ENCODE measurements at places on chromosomes 7 and 10. TPM values are rescaled to one million over a fixed set of nuclear protein-coding genes. Genes with fewer than 3 reads are reported as not detected.
A peak's percentile ranks its signal among the peaks of the same experiment; 100 is the strongest.

PCGF5 gene
- 28.8 TPM for total RNA-seq

SPDYE5 gene
- total RNA-seq = not detected

SFTPA2 gene
- not detected for total RNA-seq

IFIT1B gene
- not detected for total RNA-seq

FEZF1 gene
- not detected for total RNA-seq

IGF2BP3 gene
- total RNA-seq = 80.7 TPM

GIGYF1 gene
- total RNA-seq = 9.2 TPM

ENO4 gene
- total RNA-seq = 0.69 TPM

PON1 gene
- total RNA-seq = not detected

PLA2G12B gene
- not detected for total RNA-seq

GRCh38 chr7:2445898-2446555 is 30.2 kb downstream of the GRIFIN start:
- DNase-seq = no peak

DNA sequence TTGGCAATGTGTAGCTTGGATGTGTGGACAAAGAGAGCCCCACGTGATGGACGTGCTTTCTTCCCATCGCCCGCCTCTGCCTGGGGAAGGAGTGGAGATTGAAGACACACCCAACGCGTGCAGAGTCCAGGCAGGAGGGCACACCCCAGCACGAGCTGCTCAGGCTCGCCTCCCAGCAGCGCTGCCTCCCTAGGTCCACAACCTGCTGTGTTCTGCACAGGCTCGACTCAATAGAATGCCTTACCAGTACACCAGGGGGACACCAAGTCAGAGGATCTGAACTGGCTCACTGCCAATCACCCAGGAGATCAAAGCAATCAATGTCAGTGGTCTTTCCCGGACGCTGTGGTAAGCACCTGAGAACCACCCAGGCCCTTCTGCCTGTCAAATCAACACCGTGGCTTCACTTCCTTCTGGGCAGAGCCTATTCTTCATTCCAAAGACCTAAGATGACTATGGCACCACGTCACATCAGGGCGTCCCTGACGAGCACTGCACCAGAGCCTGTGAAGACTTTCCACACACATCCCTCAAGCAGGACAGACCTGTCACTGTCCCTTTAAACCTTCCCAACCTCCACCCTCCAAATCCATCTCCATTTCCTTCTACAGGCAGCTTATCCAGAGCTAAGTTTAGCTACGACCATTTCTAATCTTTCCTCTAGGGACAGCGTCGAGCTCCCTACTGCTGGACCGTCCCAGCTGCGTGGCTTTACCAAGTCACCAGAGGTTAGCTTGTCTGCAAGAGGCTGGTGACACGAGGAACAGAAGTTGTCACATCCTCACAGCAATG is 72.3 kb downstream of the AMZ1 start:
- DNase-seq = peak; percentile 28

DNA sequence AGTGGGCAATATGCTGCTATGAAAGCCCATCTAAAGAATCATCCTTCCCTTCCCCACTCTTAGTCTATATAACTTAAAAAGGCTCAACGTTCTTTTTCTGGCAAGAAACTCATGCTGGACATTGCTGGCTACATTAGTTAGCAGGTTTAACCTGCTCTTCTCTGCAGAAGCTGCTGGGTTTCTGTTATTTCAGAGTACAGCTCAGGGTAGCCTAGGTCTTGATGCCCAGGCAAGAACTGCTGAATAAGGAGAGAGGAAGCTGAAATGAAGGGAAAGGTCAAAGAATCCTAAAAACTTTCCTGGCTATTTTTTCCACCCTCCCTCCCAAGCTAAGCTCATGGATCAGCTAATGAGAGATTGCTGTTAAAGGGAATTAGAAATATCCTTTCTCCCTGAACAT is 79.4 kb downstream of the ANKIB1 start:
- no peak for DNase-seq

DNA sequence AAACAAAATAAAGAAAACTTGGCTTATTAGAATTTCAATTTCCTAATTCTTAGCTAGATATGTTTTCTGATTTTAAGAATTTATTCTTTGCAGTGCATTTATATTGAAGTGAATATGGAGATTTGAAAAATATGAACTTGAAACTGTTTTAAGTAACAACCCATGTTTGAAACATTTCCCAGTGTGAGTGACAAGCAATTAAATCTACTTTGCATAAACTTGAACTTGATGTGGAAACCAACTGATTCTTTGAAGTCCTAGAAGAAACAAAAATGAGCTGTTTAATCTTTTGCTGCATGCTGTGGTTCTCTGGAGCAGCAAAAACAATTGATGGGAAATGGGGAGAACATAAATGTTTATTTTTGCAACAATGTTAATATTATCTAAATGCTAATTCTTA is 430.2 kb downstream of the ARL4A start:
- no peak for DNase-seq

- no peak for DNase-seq
Measured at GRCh38 chr10:90913774-90914420, 7.0 kb downstream of the ANKRD1 start.

GRCh38 chr7:129308047-129308446 is 83.2 kb downstream of the AHCYL2 start:
- DNase-seq = peak; percentile 32

DNA sequence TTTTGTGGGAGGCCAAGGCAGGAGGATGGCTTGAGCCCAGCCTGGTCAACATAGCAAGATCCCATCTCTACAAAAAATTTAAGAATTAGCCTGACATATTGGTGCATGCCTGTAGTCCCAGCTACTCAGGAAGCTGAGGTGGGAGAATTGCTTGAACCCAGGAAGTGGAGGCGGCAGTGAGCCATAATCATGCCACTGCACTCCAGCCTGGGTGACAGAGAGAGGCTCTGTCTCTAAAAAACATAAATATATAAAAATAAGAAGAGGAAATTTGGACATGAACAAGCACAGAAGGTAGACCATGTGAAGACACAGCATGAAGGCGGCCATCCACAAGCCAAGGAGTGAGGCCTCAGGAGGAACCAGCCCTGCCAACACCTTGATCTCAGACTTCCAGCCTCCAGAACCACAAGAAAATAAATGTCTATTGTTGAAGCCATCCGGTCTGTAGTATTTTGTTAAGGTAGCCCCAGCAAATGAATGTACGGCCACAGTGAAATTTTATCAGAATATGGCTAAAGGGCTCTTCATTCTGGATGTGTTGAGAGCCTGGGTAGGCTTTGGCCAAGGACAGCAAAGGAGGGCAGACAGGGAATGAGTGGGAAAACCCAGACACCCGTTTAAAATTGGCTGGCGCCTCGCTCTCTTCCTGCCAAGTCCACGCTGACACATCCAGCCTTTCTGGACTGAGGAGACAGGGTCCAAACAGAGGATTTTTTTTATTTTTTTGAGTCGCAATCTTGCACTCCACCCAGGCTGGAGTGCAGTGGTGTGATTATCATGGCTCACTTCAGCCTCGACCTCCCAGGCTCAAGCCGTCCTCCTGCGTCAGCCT is 12.9 kb upstream of the GRID2IP start:
- DNase-seq = peak; percentile 87

- no peak for DNase-seq
Measured at GRCh38 chr10:88416801-88417200, 166.3 kb downstream of the RNLS start.

GRCh38 chr7:121049897-121050296 is 61.4 kb downstream of the CPED1 start:
- no peak for DNase-seq

GRCh38 chr7:131161103-131161502 is 166.6 kb upstream of the MKLN1 start:
- no peak for DNase-seq

GRCh38 chr10:132749371-132749795 is 36.6 kb downstream of the NKX6-2 start:
- no peak for DNase-seq

GRCh38 chr7:37315772-37316715 is 132.6 kb downstream of the ELMO1 start:
- DNase-seq = no peak

- DNase-seq = no peak
Measured at GRCh38 chr10:84193846-84194423, 402 bp upstream of the CDHR1 start.

DNA sequence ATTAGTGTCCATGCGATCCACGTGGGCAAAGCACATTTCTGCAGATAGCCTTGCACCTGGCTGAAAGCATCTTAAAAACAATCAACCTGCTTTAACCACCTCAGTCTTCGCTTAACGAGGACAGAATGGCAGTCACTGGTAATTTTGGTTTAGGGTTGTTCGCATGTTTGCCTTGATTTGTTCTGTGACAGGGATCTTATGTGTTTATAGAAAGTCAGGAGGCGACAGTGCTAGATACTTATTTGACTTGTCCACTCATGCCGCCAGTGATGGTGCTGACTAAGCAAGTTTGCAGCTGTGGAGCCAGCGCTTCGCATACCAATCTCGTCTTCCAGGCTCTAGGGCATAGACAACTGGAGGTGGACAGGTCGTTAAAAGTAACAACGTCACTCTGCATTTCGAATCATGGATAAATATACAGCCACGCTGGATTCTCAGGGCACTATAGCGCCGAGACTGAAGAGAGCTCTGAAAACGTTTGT is 1.2 kb upstream of the TMEM243 start:
- DNase-seq = peak; percentile 1

DNA sequence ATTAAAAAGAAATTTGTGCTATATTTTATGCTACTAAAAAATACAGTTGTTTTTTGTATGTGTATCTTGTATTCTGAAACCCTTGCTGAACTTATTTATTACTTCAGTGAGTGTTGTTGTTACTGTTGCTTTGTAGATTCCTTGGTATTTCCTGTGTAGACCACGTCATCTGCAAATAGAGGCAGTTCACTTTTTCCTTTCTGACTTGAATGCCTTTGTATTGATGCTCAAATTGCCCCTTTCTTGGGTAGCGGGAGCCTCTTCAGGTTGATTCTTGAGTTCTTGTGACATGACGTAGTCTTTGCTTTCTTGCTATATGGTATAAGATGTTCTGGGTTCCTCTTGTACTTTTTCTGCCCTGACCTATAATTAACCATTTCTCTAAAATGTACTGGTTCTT is 504.1 kb downstream of the SDK1 start:
- no peak for DNase-seq

DNA sequence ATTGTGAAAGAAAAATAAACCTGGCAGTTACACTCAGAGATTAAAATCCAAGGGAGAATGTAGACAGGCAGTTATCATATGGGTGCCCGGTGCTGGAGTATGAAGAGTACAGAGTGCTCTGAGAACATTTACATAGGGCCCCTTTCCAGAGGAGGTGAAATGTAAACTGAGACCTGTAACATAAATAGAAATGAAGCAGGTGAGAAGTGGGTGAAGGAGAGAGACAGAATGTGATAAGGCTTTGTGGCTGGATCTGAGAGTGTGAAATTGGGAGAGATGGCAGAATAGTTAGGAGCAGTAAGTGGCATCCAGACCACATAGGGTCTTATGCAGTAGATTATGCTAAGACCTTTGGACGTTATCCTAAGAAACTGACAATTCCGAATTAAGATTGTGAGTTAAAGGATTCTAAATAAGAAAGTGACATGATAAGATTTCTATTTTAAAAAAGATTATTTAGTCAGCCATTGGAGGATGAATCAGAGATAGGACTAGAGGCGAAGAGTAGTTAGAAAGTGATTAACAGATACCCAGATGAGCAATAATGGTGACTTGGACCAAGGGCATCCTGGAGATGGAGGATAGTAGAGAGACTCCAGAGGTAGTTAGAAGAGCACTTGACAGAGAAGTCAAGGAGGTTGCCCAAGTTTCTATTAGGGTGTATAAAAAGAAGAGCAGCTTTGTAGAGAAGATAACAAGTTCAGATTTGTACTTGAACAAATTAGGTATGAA is 36.7 kb downstream of the DNAH11 start:
- no peak for DNase-seq

DNA sequence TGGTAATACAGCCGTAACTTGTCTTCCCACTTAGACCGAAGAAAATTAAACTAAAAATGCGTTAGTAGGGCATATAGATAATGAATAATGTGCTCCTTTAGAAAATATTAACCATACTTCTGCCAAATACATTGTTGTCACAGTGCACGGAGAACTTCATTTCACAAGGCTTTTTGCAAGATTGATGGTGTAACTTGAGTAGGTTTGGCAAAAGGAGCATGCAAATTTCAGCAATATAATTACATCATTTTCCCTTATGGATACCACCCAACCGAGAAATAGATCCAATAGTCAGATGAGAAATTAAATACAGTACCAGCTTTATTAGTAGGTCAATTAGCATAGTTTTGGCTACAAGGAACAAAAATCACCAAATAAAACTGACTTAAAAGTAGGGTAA is 792.6 kb upstream of the C7orf33 start:
- no peak for DNase-seq

DNA sequence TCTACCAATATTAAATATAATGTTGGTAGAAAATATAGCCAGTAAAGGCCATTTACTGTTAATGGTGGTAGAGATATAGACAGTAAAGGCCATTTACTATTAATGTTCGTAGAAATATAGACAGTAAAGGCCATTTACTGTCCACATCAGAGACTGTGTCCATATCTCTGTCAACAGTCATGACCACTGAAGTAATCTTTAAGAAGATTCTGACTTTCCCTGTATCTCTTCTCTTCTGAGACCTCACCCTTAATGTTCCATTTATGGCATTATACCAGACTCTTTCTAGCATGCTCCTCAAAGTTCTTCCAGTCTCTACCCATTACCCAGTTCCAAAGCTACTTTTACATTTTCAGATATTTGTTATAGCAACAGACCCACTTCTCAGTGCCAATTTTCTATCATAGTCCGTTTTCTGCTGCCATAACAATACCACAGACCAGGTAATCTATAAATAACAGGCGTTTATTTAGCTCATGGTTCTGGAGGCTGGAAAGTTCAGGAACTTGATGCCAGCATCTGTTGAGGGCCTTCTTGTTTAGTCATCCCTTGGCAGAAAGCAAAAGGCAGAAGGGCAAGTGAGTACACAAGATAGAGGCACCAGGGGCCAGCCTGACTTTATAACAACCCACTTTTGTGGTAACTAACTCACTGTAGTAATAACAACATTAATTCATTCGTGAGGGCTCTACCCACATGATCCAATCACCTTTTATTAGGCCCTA is 7.9 kb upstream of the NUDCD3 start:
- DNase-seq = peak; percentile 7

DNA sequence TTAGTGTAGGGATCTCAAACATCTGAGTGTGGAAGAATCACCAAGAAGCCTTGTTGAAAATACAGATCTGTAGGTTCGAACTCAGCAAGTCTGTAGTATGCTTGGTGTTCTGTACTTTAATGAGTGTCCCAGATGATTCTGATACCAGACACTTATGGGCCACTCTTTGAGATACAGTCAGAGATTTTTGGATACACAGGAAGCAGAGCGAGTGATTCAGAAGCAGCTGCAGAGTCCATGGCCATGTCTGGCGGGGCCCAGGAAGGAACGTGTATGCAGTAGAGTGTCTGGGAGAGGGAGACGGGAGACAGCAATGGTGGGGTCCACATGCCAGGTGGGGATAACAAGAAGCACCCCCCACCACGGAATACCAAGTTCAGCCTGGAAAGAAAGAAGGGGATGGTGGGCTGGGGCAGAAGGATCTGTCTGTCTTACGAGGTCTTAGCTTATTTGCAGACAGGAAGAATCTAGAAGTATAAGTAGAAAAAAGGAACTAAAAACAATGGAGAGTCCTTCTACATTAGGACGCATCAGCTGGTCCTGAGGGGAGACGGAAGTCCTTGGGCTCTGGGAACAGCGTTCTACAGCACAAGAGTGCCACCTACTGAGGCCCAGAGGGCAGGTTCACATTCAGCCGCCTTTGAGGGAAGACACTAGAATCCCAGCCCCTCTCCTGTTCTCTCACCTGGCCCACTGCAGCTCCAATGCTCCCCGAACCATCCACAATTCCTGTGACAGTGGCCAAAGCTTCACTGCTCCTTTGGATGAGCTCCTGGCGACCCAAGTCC is 55.4 kb downstream of the SLC37A3 start:
- DNase-seq = no peak
